ENCODE measurements at places on chromosomes 1 and 21.

DNA sequence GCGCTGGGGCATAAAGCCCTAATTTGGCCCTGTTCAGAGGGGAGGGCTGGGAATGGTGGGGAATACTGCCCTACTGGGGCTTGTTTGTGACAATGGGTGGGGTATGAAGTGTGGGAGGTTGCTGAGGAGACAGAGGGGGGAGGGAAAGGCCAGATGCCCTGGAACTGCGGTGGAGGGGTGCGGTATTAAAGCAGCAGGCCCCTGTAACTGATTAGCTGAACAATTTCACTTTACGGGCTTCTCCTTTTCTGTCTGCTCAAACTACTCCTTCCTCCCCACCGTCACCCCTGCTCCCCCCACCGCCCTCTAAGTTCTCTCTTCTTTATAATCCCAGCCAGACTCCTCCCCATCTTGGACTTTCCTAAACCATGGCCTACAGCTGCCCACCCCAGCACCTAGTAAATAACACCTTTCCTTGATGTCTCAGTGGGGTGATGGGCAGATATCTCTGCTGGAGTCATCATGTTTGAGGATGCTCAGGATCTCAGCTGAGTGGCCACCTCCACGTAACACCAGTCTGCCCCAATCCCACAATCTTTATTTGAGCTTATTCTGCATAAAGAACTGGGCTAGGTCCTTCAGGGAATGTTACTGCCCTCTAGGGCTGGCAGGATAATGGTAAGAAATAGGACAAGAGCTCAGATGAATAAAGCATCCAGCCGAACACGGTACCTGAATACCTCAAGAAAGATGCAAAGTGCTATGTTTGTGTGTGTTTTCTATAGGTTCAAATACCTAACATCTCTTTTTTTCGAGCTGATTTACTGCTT lies 33.5 kb downstream of the XCL1 start:
- no peak for DNase-seq

DNA sequence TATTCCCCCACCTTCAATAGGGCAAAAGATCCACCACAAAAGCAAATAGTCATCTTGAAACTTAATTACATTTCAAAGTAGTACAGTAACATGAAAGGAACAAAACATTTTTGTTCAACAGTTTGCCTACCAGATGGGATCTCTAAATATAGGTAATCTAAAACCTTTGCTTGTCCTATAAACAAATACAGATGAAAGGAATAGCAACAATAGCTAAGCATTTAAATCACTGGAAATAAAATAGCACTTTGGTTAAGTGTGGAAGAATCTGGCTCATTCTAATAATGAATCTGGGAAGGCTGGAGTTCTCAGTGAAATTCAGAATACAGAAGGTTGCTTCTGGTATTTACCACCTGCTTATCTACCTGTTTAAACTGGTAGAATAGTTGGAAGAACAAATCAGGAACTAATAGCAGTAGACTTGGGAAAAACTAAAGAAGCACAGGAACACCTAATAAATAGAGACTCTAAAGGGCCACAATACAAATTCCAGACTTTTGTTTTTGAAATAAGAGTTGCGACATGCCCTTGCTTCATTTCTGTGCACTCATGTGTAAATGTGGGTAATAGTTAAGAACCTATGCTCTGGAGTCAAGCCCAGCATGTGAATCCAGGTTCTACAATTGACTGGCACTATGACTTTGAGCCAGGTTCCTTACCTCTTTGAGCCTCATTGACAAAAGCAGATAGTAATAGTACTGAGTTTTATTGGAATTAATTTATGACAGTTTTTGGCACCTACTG lies 2.3 kb upstream of the LYPLAL1 start:
- no peak for DNase-seq

GRCh38 chr1:197314682-197315081 lies 46.6 kb downstream of the CRB1 start:
- DNase-seq = no peak

- no peak for DNase-seq
These were observed 254.1 kb downstream of the TRABD2B start for GRCh38 chr1:47742890-47743760.

DNA sequence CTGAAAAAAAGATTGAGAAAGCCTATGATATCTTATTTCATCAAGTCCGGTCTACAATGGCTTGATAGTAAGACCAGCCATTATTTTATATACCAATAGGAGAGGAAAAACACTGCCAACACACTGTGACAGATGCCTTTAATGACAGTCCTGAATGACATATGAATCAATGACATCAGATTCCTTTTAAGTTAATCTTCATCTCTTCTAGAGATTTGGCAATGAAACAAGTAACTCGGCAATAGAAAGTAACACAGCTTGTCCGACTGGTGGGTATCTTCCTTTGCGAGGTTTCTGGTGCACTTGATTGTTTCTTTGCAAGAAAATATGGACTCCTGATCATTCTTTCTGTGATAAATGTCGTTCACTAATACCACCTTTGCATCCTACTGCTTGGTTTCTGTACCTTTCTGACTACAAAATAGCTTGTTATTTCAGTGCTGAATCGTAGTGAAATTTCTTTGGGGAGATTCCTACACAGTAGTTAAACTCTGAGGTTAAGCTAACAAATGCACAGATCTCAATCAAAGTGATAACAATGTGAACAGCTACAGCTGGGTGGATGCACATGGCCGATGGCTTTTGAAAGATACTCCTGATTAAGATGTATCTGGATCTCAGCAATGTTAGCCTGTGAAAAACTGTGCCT lies 104.7 kb downstream of the MRPS6 start:
- DNase-seq = no peak

DNA sequence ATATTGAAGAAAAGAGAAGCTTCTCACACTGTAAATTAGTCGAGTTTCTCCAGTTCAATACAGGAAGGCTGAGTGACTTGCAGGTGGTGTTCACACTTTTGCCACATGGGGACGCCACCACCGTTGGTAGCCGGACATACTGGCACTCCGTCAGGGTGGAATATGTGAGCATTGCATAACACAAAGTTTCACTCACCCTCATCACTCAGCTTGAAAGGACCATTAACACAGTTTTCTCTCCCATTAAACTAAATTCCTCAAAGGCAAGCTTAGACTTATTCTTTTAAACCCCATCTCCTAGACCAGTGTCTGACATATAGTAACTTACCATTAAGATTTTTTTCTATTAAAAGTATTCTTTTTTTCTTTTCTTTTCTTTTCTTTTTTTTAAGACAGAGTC lies 105.3 kb upstream of the SERBP1 start:
- DNase-seq = no peak

GRCh38 chr21:32814528-32814927 lies 43.0 kb upstream of the PAXBP1 start:
- no peak for DNase-seq

DNA sequence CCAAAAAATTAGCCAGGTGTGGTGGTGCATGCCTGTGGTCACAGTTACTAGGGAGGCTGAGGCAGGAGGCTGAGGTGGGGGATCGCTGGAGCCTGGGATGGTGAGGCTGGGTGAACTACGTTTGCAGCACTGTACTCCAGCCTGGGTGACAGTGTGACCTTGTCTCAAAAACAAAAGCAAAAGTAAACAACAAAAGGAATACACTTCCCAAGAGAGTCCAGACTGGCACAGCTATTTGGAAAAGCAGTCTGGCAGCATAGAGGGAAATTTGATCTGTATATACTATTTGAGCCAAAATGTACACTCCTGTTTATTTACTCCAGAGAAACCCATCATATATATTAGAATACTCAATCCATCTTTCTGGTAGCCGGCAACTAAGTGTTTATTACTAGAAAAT lies 107.0 kb upstream of the HMCN1 start:
- no peak for DNase-seq

DNA sequence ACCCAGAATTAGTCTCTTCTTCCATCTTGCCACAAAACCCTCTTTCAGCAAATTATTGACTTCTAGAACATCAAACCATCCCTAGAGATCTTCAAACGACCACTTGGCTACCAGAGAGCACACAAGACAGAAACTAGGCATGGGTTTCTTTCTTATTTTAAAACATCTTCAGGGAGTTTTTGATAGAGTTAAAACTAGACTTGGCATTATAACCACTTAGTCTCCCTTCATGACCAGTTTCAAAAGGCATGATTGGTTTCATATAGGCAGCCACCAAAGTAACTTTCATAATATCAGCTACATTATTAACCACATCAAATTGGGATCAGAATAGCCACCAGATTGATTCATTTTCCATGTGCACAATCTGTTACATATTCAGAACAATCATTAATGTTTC lies 368.4 kb upstream of the GREM2 start:
- no peak for DNase-seq

GRCh38 chr1:182447660-182448059 lies 2.3 kb upstream of the RGSL1 start:
- no peak for DNase-seq

DNA sequence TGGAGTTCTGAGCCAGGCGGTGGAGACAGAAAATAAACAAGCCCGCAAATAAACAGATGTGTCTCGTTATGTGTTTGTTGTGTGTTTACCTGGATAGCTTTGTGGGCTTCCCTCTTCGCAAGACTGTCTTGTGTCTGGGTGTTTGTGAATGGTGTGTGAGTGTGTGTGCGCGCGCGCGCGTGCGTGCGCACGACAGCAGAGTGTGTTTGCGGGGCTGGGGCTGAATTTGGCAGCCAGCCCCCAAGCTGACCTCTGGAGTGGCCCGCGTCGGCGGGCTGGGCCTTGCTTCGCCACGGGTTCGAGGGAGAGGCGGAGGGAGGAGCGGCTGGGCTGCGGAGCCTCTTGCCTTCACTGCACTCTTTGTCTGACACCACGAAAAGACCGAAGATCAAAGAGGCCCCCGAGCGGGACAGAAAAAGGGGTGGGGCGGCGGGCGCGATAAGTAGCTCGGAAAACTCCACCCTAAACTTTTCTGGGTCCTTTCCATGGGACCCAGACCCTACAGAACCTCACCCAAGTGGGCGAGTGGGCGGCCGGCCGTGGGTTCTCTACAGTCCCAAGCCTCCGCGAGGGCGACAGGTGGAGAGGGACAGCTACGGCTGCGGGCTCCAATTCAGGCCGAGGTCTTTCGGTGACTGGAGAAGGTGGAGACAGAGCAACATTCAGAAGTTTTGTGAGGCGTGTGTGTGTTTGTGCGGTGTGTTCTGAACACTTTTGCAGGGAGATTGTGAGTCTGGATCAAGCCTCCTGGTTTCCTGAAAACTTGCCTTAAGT lies 14.5 kb downstream of the PAX7 start:
- DNase-seq = no peak

DNA sequence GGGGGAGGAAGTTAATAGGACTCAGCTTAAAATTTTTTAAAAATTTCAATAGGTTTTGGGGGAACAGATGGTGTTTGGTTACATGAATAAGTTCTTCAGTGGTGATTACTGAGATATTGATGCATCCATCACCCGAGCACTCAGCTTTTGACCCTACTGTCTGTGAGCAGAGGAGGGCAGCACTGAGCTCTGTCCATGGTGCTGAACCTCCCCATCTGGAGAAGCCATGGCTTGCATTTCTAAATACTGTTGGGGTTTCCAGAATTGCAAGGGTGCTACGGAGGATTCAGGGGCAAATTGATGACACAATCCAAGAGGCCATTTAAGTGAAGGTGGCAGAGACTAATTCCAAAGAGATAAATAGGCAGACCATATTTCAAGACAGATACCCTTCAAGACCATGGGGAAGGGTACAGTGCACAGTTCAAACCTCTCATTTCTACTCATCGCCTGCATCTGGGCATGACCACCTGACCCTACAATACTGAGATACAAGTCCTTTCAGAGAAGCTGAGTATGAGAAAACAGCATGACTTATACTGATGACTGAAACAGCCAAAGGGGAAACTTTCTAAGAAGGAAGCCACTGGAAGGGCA lies 17.2 kb downstream of the SYT2 start:
- peak; percentile 40 for DNase-seq

DNA sequence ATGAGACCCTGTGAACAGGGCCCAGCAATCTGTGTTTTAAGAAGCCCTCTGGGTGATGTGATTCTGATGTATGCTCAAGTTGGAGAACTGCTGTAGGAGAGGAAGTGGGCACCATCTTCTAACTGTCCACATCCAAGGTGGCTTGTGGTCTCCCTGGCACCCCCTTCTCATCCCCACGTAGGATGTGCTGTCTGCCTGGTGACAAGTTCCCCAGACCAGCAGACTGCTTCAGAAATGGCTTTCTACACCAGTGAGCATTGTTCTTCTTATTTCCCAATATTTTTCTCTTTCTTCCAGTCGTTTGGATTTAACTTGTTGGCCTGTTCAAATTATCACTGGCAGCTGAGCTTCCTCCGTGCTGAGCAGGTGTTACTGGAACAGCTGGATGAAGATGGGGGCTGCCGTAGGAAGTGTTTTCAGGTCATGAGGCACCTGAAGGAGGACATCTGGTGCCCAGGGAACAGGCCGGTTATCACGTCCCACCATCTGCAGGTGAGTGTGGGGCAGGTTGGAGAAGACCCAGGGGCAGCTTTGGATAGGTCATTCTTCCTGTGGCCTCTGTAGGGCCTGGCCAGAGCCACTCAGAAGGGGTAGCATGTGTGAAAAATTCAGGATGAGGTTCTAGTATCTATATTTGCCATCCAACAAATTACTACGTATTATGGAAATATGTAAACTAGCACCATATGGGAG lies 16.8 kb downstream of the MAB21L3 start:
- DNase-seq = no peak

- no peak for DNase-seq
These were observed 3.3 kb downstream of the ADSS2 start for GRCh38 chr1:244448279-244449036.

GRCh38 chr21:40555021-40555528 lies 291.9 kb downstream of the DSCAM start:
- no peak for DNase-seq

GRCh38 chr1:9200441-9200840 lies 34.1 kb upstream of the H6PD start:
- DNase-seq = no peak

Data from GM12892 (cell line).